ENCODE measurements at places on chromosomes 16 and 17.

- no peak for DNase-seq
Observed at GRCh38 chr16:18803569-18804462, 2.5 kb upstream of the ARL6IP1 start.

- DNase-seq: no peak
Observed at GRCh38 chr17:56774650-56775049, 59.1 kb downstream of the C17orf67 start.

DNA sequence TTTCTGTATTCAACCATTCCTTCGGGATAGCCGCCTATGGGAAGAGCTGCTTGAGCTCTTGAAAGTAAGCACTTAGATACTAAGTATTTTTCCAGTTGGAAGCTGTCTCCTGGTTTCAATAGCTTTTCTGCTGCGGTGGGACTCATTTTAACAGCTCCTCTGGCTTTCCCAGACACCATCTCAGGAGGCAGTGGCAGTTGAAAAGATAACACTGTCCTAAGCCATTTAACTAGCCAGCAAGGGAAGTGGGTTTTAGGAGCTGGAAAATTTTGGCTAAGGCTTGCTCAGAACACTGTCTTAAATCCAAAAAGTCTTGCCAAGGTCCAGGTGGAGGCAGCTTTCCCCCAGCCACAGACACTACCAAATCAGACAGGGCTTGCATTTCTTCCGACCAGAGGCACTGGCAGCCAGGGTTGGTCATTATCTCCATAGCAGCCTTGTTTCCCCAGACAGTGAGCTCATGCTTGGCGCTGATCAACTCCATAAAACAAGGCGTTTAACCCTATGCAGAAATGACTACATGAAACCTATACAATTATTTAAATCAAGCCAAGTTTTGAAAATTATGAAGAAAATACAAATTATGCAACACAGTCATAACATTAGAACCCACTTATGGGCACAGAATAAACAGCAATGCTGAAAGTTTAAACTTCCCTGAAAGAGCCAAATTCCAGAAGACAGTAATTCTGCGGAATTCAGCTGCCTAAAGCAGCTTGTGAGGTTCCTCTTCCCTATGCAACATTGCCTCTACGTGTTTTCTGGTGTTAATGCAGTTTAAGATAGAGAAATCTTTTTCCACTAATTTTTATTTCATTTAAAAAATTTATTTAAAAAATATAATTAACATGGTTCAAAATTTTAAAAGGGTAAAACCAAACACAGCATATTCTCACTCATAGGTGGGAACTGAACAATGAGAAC is 25.0 kb downstream of the GABARAPL2 start:
- DNase-seq: no peak

- DNase-seq: no peak
Observed at GRCh38 chr16:10846213-10846998, 27.8 kb upstream of the TVP23A start.

DNA sequence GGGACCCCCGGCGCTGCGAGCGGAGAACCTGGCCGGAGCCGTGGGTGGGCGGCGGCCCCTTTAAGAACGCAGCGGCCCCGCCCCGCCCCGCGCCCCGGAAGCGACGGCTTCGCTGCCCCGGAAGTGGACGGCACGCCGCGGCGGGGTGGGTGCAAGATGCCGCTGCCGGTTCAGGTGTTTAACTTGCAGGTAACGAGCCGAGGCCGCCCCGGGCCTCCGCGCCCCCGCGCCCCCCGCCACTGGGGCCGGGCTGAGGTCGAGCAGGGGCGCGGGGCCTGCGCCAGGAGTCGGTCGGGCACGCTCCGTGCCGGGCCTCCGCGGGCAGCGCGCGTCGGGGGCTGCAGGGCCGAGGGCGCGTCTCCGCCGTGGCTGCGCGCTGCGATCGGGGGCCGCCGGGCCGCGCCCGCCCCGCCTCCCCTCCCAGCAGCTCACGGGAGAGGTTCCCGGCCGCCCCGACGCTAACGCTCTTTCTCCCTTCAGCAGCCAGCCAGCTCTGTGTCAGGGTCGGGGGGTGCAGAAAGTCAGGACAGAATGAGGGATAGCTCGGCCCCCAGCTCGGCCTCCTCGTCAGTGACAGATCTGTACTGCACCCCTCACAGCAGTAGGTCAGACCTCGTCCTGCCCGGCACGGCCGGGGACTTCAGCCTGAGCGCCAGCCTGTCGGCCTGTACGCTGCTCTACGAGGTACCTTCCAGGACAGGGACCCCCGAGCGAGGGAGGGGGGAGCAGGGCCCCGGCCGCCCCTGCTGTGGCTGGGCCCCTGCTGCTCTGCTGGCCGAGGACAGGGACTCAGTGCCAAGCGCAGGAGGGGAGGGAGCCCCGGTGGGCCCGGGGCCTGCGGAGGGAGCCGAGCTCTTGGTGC is at the start of the genes GPS1 and RFNG:
Gene GPS1 (plus strand): TSS at position 123 of the 862 bp plus-strand sequence. CDS start 34 bp downstream, at position 157.
Gene RFNG (minus strand): TSS at position 36 of the 862 bp plus-strand sequence. CDS start 45 bp downstream, outside the sequence.
- DNase-seq: peak; percentile 79

GRCh38 chr16:82229800-82230619 is 60.0 kb upstream of the MPHOSPH6 start:
- peak; percentile 47 for DNase-seq

DNA sequence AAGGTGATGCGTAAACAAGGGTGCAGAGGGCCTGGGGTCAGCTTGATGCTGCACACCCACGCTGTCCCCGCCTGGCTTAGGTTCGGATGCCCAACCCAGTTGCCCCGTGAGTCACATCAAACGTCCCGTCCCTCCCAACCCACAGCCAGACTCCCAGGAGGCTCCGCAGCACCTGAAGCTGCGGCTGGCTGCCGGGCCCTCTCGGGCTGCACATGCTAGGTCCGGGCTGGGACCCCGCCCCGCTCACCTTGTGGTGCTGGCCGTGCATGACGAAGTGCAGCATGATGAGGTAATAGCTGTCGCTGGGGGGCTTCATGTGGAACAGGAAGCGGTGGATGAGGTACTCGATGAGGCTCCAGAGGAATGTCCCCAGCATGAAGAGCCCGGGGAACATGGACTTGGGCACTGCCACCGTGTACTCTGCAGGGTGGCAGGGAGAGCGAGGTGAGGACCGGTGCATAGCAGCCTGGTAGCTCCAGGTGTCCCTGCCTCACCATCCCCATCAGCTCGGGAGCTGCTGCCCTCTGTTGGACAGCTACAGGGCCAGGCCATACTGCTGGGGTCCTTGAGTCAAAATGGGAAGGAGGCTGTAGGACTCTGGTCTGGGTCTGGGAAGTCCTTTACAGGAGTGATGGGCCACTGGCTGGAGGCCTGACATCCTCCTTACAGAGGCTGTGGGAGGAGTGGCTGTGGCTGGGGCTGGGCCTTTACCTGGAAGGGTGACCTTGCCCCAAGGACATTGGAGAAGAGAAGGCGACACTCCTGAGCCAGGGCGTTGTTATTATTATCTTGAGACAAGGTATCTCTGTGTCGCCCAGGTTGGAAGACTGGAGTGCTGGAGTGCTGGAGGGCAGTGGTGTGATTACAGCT is 18.3 kb upstream of the MLKL start:
- no peak for DNase-seq

- no peak for DNase-seq
Observed at GRCh38 chr17:38656959-38657823, 17.6 kb downstream of the EPOP start.

- DNase-seq: no peak
Observed at GRCh38 chr17:83195330-83196023, 116.1 kb downstream of the METRNL start.

- DNase-seq: peak; percentile 63
Observed at GRCh38 chr17:7886227-7887037, 2.2 kb upstream of the CHD3 start.

All from effector CD4-positive, alpha-beta T cell (primary cell).